ENCODE measurements at places on chromosomes 16 and 17. TPM values are rescaled to one million over a fixed set of nuclear protein-coding genes. Genes with fewer than 3 reads are reported as not detected.

The MRPL27 gene
- 203 TPM for total RNA-seq

- no peak for DNase-seq
These were observed 606.0 kb upstream of the SALL1 start for GRCh38 chr16:51757124-51757470.

GRCh38 chr16:66591018-66591417 is 11.8 kb downstream of the CMTM2 start:
- DNase-seq, result no peak

- DNase-seq, result no peak
These were observed 9.1 kb downstream of the MNT start for GRCh38 chr17:2391597-2392251.
